ENCODE measurements at places on chromosomes 3 and 15.

- no peak for DNase-seq
Observed at GRCh38 chr3:13275376-13276005, 144.6 kb downstream of the NUP210 start.

DNA sequence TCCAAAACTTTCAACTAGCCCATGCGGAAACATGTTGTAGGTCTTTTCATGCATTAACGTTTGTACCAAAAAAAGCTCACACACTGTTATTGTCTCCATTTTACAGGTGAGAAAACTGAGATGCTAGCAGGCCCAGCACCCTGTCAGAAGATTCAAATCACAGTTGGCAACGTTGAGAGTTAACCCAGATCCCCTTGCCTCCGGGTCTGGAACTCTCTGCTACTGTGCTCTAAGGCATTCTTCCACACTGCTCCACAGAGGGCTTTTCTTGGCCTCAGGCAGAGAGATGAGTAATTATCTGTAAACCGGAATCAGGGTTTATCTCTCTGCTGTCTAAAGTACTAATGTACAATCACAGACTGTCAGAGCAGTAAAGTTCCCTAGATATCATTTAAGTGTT is 186.0 kb upstream of the LPP start:
- DNase-seq: no peak

DNA sequence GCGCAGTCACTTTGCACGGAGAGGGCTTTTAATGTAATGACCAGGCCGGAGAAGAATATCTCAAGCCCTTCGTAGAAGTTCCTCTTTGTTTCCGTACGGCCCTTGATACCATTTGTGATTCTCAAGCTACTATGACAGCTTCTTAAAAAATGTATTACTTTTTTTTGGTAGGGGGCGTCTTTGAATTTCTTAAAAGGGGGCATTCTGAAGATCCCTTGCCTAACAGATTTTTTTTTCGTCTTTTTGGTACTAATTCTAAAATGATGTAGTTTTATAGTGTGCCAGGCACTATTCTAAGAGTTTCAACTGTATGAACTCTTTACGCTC is 614.0 kb downstream of the MCTP2 start:
- DNase-seq: no peak

DNA sequence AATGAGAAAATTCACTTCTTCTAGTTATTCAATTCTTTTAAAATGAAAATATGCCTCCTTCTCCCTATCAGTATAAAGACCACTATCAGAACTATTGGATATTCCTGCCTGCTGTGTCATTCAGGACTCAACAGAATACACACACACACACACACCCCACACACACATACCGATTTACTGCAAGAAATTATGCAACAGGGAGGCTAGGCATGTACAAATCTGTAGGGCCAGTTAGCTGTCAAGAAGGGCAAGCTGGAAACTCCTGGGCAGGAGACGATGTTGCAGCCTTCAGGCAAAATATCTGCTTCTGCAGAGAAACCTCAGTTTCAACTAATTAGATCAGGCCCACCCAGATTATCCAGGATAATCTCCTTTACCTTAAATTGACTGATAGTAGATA is 13.9 kb upstream of the RYR3 start:
- DNase-seq: no peak

DNA sequence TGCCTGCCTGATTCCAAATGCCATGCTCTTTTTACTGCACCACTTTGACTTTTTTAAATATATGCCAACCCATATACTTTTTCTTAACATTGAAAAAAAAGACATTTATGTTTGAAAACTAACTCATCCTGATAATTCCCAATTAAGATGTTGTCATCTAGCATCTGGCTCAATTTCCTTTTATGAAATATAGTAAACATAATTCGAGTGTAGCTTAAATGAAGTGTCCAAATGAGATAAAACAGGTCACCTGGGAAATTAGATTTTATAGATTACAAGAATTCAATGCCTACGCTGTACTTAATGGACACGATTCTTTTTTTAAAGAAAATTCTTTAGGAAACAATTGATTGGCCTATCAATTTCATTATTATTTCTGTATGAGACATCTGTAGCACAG is 2.8 kb downstream of the MDFIC2 start:
- no peak for DNase-seq

DNA sequence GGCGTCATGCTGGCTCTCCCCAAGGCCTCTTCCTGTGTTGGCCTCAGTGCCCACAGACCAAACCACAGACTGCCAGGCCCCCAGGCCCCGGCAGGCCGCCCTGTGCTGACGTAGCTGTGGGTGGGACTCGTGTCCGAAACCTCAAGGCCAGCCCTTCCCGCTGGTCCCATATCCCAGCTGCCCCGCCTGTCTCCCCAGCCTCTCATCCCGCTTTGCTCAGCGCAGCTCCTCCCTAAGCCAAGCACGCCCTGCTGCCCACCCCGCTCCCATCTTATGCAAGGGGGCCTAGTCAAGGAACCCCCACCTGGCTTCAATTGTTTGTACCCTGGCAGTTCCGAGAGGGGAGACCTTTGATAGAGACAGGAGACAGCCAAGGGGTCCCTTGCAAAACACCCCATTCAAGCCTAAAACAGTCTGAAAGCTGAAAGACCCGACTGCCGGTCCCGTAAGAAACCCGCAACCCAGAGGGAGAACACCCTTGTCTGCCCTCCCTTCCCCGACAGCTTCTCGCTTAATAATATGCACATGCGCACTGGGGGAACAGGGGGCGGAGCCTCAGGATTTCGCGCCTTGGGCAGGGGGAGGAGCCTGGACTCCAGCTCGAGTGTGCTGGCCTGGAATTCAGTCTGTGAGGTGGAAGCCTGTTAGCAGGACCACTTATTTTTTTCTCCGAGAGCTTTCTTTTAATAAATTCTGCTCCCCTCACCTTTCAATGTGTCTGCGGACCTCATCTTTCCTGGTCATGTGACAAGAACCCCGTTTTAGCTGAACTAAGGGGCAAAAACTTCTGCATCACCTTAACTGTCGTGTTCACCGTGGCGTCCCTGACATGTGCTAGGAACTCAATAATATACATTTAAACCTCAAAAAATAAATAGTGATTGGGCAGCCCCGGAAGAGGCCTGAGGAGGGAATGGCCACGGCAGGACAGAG is 17.2 kb downstream of the TNFAIP8L3 start:
- peak; percentile 87 for DNase-seq

- DNase-seq: no peak
Observed at GRCh38 chr3:59704292-59704691, 654.5 kb upstream of the CFAP20DC start.

GRCh38 chr15:32053719-32054118 is 23.4 kb downstream of the CHRNA7 start:
- no peak for DNase-seq

DNA sequence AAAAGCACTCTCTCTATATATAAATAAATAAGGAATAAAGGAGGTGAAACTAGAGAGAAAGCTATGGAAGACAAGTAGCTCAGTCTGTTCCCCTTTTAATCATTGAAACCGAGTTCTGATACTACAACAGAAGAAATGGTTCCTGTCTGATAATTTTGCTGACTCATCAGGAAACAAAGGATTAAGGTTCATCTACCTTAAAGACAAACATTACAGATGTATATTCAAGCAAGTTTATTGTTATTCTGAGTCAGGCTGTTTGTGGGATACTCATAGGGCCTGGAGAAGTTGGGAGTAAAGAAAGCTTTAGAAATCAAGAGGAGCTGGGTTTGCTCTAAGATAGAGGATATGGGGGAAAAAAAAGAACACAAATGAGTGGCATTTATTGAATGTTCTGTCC is 566.0 kb downstream of the ROBO2 start:
- DNase-seq: no peak

DNA sequence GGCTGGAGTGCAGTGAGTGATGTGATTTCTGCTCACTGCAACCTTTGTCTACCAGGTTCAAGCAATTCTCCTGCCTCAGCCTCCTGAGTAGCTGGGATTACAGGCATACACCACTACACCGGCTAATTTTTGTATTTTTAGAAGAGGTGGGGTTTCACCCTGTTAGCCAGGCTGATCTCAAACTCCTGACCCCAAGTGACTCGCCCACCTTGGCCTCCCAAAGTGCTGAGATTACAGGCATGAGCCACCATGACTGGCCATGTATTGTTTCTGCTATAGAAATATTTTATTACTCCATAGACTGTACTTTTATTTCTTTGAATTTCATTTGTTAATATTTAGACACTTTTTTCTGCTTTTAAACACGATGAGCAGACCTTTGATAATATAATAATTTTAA is 60.4 kb downstream of the GTF2E1 start:
- no peak for DNase-seq

DNA sequence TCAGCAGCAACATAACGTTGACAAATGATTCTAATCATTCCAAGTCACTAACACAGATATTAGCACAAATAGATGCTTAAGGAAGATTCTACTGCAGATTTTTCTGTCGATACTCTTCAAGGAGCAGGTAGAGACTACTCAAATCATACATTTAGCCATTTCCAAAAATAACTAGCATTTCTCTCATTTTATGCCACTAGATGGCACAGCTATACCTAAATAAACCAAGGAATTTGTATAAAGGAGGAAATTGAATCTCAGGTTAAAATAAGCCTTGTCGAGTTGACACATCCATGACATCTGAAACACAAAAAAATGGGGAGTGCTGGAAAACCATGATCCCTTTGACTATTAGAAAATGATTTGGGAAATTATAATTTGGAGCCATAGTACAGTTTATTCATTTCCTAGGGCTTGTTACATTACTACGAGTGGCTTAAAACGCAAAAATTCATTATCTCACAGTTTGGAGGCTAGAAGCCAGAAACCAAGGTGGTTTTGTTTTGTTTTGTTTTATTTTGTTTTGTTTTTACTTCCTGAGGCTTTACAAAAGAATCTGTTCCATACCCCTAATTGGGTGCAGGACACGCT is 59.5 kb upstream of the STRIT1 start:
- no peak for DNase-seq

DNA sequence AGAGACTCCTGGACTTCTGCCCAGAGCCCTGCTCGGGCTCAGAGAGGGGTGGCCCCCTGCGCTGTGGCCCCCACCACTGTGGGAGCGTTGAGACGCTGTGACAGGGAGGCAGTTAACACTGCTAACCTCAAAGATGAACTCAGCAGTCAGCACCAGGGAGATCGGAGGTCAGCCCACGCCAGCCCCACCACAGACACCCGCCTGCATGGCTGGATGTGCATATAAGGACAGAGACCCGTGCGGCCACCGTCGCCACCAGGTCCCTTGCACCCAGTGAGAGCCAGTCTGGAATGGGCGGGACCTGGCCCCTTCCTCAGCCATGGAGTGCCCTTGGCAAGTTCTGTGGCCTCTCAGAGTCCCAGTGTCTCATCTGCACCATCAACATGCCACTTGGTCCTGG is 48.5 kb upstream of the FURIN start:
- DNase-seq: no peak

DNA sequence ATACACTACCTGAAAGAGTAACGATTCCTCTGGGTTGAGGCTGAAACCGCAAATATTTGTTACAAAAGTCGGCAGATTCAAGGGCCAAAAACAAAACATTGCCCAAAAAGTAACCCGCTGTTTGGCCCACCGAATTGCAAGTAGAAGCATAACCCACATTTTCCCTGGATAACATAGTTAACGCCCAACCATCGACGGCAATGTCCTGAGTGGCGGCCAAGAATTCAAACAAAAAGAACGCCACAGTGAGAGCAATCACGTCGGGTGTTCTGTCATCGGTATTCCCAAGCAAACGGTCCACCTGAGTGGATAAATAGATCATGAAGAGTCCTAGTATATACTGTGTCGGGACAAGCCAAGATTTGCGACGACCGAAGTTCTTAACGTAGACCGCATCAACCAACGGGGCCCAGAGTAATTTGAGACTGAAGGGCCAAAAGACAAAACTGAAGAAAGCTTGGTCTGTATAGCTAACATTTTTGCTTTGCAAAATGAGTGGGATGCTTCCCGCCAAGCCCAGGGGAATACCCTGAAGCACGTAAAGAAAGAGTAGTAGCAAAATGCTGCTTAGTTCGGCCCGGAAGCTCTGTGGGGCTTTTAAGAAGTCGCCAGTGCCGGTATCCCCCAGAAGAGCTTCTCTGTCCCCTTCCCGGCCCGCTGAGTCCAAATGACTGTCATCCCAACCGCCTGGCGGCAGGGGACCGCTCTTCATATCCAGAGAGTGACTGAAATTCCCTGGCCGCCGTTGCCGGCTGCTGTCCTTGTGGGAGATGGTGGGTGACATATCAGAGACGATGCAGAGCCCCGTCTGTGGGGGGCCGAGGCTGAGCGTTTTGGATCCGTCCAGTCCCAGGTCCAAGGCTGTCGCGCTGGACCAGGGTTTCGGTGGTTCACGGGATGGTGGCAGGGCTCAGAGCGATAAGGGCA is 750 bp downstream of the SLC33A1 start:
- DNase-seq: peak; percentile 36

- no peak for DNase-seq
Observed at GRCh38 chr15:85297537-85297936, 82.9 kb upstream of the AKAP13 start.

DNA sequence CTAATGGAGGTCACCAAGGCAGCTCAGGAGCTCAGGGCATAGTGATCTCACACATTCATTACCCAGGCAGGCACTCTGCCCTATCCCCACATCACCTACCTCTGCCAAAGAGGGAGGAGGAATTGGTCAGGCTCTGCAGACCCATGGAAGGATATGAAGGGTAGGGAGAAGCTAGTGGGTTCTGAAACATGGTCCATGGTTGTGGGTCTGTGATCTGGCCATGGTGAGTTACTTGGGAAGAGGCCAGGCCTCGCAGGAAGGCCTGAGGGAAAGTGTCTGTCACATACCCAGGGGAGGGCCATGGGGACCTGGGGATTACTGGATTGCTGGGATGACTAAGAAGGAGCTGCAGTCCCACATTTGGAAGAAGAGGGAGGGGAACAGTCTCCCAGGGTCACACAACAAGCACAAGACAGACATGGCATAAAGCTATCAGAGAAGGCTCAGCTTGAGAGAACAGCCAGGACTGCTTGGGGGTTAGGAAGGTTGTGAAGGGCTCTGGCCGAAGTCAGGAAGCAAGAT is 1.4 kb upstream of the PRSS50 start:
- no peak for DNase-seq

- no peak for DNase-seq
Observed at GRCh38 chr3:103976931-103977339, 1389.8 kb upstream of the ALCAM start.

DNA sequence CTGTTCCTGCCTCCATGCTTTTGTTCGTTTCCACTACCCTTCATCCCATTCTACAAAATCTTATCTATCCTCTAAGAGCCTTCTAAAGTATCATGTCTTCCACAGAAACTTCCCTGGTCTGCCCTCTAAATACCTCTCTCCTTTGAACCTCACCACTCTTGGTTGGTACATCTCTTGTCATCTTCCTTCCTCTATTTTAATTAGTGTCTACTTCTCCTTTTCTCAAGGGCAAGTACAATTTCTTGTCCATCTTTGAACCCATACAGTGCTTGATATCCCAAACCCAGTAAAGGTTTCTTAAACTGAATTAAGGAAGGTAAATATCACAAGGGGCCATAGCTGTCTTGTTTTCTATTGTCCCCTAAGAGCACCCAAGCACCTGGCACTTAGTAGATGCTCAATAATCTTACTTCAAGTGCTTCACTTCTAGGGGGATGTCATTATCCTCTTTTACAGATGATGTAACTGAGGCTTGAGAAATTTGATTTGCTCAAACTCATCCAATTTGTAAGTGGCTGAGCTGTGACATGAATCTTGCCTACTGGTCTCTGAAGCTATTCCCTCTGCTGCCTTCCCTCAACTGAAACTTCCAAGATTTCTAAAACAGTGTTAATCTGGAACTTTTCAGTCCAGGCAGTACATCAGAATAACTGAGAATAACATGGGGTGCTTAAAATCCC is 2.6 kb upstream of the DAPK2 start:
- DNase-seq: no peak

GRCh38 chr3:42009456-42009855 is 47.6 kb upstream of the ULK4 start:
- DNase-seq: no peak

- no peak for DNase-seq
Observed at GRCh38 chr3:107651782-107652181, 129.0 kb downstream of the BBX start.

GRCh38 chr3:2967871-2968270 is 142.3 kb downstream of the IL5RA start:
- DNase-seq: no peak
